ENCODE measurements at places on chromosomes 6 and 20.

- DNase-seq: no peak
These were observed 220.9 kb upstream of the CEP162 start for GRCh38 chr6:84448331-84448730.

DNA sequence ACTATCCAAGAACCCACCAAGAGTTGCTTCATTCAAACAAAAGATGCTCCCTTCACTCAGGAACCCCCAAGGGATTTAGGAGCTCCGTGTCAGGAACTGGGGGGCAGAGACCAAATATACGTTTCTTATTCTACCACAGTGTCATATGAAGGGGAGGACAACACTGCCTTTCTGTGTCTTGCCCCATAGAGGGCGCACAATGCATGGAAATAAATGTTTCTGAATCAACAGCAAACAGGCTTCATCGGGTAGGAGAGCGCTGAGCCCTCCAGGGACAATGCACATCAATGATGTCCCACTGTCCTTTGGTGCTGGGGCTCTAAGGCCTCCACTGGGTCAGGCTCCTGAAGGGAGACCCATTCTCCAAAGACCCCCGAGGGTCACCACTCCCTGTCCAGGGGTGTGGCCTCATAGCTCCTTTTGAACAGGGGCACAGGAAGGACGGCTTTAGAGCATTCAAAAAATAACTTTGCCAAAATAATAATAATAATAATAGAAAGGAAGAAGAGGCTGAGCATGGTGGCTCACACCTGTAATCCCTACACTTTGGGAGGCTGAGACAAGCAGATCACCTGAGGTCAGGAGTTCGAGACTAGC, 31.1 kb downstream of the PLG start:
- DNase-seq: no peak

DNA sequence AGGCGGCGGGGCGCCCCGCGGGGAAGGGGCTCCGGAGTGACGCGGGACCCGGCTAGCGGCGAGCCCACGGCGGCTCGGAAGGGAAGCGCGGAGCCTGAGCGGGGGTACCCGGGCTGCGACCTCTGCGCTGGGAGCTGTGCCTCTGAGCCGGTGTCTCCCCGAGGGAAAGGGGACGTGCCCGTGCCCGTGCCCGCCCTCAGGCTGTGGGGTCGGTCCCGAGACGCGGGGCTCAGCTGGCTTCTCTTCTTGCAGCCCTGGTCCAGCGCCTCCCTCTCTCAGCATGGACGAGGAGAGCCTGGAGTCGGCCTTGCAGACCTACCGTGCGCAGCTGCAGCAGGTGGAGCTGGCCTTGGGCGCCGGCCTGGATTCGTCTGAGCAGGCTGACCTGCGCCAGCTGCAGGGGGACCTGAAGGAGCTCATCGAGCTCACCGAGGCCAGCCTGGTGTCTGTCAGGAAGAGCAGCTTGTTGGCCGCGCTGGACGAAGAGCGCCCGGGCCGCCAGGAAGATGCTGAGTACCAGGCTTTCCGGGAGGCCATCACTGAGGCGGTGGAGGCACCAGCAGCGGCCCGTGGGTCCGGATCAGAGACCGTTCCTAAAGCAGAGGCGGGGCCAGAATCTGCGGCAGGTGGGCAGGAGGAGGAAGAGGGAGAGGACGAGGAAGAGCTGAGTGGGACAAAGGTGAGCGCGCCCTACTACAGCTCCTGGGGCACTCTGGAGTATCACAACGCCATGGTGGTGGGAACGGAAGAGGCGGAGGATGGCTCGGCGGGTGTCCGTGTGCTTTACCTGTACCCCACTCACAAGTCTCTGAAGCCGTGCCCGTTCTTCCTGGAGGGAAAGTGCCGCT, 686 bp downstream of the ZGPAT start:
- DNase-seq: no peak

- peak; percentile 90 for DNase-seq
These were observed 72.7 kb downstream of the TRAM2 start for GRCh38 chr6:52503851-52504781.

- DNase-seq: no peak
These were observed 110.4 kb upstream of the ARMC2 start for GRCh38 chr6:108737594-108738546.

DNA sequence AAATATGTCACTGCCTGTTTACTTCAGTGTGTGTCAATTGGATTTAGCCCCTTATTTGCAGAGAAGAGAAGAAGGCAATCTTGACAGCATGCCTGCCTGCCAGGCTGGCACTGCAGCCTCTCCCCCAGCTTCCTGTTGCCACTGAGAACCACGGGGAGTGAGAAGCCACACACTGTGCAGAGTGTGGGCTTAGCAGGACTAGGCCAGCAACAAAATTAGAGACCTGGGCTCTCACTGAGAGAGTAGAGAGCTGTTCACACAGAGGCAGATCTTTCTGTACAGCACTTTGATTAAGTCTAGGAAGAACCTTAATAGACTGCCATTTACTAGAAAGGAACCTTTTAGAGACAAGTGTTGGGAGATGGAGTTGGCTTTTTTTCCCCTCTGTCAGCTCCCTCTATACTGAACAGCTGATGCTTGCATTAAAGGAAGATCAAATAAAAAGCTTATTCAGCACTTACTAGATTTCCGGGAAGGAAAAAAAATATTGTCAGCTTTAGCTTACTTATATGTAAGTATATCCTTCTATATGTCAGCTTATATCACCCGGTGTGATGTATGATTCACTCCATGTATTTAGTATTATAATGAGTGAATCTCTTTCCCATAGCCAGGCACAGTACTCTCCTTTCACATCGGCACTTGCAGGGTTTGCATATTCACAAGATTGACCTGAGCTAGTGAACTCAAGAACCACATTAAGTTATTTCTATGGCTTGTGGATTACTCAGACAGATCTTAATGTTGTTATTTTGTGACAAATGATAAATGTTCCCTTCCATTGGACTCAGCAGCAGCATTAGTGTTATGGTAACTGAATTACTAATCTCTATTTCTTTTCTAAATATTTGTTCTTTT, 851.0 kb upstream of the EPHA7 start:
- DNase-seq: no peak

Data from left ventricle myocardium inferior (tissue), 1 donor.